RWPE2 (cell line): ENCODE measurements at places on chromosomes 16 and 17.

DNA sequence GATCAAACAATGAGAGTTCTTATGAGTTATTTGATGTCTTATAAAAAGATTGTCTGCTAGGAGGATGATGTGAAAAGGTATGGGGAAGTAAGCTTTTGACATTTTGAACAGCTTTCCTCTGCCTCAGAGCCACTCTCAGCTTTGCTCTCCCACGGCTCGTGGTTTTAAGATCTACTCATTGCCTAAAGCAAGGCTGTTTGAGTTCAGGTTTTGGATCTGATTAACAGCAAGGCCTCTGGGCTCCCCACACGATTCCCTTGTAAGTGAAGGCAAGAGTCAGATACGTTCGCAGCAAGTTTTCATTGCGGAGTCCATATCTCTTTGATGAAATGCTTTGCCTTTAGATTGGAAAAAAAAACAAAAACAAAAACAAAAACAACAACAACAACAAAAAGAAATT, 515.0 kb upstream of the SALL1 start:
- no peak for DNase-seq

GRCh38 chr16:729768-730665, 3.1 kb downstream of the HAGHL start:
- DNase-seq: no peak

- no peak for DNase-seq
These were observed 177.1 kb downstream of the RAB11FIP4 start for GRCh38 chr17:31568539-31568938.

- DNase-seq: no peak
These were observed 38.9 kb downstream of the LMF1 start for GRCh38 chr16:931626-932500.
